T-helper 2 cell (primary cell): ENCODE measurements at places on chromosomes 13 and 19.

DNA sequence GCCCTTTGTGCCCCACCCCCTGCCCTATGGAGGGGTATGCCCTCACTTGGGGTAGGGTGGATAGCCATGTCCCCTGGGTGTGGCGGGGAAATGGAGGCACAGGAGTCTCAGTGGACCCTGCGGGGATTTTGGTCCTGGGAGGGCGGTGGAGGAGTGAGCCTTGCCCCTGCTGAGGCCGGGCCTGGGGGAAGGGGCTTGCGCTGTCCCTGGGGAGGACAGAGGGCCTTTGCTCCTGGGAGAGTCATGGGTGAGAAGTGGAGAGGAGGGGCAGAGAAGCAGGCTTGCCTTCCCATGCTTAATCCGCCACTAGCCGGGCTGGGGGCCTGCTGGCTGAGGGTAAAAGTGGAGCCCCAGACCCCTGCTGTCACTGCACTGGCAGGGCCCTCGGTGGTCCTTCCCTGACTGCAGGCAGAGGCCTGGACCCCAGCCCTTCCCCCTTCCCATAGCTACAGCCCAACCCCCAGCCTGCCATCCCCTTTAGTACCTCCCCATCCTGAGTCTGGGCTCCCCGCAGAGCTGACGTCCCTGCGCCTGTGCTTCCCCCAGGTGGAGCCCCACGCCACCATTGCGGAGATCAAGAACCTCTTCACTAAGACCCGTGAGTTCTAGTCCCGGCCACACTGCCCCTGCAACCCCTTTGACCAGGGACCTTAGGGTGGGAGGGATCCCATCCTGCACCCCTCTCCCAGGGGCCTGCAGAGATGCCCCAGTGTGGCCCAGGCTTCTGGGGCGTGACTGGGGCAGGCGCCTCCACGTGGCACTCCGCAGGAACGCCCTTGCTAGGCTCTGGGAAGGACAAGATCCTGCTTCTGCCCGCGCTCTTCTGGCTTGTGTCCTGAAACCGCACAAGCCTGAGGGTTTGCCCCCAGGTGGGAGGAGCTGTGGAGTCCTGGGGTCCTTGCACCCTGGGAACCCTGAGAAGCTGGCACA is 8.9 kb downstream of the NDUFB7 start:
- no peak for DNase-seq

DNA sequence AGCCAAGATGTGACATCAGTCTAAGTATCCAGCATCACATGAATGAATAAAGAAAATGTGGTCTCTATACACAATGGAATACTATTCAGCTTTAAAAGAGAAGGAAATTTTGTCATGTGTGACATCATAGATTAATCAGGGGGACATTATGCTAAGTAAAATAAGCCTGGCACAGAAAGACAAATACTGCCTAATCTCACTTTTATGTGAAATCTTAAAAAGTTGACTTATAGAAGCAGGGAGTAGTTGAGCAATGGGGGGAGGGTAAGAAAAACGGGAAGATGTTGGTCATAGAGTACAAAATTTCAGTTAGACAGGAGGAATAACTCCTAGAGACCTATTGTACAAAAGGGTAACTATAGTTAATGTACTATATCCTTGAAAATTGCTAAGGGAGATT is 10.4 kb upstream of the LCP1 start:
- no peak for DNase-seq

DNA sequence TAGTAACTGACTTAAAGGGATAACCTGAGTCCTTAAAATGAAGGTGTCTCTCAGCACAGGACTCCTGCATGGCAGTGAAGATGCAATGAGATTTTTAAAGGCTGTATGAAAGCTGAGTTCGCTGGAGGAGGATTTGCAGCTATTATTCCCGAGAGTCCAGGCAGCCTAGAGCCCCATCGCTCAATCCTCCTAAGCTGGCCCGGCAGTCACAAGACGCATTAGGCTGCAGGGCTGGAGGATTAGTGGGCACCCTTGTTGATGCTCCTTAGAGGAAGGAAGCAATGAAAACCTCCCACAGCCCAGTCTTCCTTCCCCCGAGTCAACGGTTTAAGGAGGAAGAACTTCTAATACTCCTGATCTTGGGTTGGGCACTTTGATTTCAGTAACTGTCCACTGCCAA is 239.5 kb downstream of the EFNB2 start:
- no peak for DNase-seq

DNA sequence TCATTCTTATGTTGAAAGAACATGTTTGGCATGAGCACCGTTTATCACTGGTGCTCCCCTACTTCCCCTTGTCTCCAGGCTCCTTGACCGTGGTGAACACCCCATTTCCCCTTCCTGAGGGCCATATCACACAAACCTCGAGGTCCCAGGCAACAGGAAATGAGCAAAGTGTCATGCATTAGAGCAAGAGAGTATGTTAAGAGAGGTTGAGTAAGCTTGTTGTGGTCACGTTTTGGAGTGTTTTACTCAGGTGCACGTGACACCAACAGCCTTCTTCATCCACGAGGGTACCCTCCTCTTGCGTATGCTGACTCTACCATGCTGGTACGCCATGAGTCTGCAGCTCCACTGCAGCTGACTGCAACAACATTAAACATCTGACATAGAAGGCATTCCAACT is 482.2 kb upstream of the NBEA start:
- DNase-seq = no peak

DNA sequence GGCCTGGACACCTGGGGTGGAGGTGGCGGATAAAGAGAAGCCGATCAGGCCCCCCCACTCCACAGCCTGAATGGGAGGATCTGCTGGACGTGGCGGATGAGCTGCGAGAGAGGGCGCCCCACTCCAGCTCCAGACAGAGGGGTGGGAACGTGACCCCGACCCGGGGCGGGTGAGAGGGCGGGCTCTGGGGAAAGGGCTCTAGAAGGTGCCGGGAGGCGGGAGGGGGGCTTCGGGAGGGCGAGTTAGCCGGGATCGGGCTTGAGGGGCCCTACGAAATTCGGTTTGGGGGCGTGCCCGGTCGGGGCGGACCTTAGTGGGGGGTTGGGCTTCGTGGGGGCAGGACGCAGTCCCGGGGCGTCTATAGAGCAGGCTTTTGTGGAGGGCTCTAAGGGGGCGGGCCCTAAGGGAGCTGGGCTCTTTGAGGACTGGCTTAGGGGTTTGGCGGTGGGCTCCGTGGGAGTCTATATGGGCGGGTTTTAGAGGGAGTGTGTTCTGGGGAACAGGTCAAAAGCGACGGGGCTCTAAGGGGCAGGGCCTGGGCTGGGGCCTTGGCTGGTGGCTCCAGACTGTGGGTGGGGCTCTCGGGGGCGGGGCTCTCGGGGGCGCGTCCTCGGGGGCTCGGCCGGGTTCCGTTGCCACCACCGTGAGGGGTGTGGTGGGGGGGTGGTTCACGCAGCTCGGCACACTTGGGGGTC is 4.1 kb upstream of the NANOS3 start:
- no peak for DNase-seq

DNA sequence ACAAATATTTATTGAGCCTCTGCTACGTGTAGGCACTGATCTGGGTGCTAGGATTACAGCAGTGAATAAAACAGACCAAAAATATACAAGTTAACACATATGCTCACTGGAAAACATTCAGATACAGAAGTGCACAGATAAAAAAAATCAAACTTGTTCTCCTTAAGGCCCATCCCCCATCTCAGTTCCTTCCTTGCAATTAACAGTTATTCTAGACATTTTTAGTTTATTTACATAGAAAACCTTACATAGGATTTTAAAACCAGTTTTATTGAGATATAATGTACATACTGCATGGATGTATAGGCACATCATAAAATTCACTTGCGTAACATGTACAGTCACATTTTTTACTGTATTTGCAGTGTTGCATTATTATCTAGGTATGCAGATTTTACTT is 36.5 kb upstream of the HMGB1 start:
- no peak for DNase-seq

- DNase-seq = no peak
Measured at GRCh38 chr13:23570921-23571315, 706 bp downstream of the TNFRSF19 start.

DNA sequence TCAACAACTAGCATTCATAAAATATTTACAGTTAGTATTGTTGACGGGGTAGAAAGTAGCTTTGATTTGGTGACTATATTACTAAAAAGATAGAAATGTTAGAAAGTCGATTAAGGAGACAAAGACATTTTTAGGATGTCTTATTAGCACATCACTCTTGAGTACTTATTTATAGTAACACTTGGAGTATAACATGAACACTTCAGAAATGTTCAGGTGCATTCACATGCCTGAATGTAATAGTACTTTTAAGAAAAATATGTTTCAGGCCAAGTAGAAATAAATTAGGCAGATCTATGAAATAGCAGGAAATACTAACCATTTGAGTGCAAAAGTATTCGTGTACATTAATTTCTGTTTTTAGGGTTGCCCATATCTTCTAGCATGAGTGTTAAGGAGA is 70.4 kb downstream of the CDK8 start:
- DNase-seq = no peak

DNA sequence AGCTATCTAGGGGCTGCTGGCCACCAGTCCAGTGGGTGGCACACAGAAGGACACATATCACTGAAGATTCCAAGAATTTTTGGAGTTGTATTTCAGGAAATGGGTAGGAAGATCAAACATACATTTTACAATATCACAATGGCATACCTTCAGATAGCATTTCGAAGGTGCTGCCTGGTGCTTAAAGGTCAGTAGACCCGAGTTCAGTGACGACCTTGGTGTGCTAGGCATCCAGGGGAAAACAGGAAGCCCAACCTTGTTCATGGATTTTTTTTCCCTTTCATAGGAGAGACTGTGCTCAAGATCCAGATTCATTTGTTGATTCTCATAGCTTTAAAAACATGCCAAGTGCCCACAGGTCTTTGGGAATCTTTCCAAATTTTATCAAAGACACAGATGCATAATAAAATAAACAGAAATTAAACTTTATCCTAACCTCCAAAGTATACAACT is 51.0 kb upstream of the RCBTB2 start:
- no peak for DNase-seq
